SK-N-DZ (cell line): ENCODE measurements at places on chromosomes 16 and 17.
A peak's percentile ranks its signal among the peaks of the same experiment; 100 is the strongest.

DNA sequence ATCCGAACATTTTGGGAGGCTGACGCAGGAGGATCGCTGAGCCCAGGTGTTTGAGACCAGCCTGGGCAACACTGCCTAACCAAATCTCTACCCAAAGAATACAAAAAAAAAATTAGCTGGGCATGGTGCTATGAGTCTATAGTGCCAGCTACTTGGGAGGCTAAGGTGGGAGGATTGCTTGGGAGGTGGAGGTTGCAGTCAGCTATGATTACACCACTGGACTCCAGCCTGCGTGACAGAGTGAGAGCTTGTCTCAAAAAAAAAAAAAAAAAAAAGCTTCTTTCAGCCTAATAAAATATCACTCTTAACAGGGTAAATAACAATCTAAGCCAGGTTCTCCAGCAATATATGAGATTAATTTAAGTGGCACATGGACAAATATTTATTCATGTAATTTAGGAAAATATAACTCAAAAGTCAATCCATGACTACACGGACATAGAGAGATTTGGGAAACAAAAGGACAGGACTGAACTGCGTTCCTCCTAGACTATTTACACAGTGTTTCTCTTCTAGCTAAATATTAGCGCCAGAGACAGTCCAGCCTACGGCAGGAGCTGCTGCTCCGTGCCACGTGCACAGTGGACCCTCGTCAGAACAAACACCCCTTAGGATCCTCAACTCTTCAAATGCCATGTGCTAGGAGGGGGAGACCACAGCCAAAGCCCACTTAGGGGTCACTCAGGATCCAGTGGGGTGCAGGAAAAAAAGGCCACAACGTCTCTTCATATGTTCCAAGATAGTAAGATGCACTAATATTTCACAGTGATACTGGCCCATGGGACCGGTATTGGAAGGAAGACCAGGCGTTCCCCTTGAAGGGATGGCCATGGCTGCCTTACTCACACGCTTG lies 8.7 kb downstream of the USP36 start:
- DNase-seq = no peak

DNA sequence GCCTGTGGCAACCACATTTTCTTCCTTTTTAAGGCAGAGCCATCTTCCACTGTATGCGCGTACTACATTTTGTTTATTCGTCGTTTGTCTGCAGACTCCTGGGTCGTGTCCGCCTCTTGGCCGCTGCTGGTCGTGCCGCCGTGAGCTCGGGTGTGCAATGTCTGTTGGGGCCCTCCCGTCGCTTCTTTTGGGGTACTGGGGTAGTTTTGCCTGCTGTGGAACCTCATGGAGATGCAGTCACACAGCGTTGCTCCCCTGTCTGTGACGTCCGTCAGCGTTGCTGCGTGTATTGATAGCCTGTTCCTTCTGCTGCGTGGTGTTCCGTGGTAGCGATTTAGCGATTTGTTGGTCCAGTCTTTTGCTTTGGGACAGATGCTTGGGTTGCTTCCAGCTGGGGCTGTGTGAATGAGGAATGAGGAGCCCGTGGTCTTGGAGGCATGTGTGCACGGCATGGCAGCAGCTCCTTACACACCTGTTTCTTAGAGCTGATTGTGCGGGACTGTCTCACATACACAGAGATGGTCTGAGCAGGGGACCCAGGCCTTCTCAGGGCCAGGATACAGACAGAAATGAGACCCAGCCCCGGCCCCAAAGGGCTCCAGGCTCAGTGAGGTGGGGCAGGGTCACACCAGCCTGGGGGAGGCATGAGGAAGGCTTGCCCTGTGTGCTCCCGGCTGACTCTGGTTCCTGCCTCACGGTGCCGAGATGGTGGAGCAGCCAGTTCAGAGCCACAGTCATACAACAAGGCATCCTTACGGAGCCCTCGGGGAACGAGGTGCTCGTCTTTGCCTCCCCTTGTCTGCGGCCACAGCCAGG lies 78.4 kb upstream of the GSE1 start:
- no peak for DNase-seq

GRCh38 chr16:31874366-31875111 lies 932 bp downstream of the ZNF267 start:
- DNase-seq = peak; percentile 18

DNA sequence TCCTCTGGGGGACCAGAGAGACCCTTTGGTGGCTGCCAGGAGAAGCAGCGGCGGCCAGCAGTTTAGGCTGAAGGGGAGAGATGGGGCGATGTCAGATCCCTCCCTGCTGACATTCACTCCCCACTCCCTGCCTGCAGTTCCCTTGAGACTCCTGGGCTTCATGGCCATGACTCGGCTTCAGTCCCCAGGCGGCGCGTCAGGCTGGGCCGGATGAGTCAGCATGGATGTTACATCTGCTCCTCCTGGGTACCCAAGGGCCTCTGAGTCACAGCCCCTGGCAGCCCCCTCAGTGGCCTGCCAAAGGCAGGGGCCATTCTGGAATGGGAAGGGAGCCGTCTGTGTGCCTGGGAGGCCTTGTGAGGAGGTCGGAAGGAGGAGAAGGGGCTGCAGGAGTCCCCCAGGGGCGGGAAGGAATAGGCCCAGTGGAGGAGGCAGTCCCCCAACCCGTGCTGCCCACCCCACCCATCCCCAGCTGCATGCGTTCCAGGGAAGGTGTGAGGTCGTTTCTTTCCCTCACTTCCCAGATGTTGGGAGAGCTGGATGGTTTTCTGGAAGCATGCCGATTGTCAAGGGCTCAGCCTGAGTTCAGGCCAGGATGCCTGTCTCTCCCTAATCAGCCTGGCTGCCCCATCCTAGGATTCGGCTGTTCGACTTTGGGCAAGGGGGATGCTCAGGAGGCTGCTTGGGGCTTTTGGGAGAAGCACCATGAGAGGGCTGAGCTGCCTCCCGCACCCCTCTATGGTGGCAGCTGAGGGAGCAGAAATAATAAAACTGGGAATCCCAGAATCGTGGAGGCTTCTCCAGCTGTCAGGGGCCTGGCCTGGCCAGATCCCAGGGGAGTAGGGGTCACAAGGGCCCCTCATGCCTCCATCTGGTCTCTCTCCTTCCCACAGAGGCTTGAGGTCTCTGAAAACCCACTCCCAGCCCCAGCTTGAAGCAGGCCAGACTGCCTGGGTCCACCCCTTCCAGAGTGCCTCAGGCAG lies 9.7 kb downstream of the RHBDL3 start:
- DNase-seq = peak; percentile 83

GRCh38 chr17:37827905-37828650 lies 83.2 kb upstream of the HNF1B start:
- DNase-seq = no peak

DNA sequence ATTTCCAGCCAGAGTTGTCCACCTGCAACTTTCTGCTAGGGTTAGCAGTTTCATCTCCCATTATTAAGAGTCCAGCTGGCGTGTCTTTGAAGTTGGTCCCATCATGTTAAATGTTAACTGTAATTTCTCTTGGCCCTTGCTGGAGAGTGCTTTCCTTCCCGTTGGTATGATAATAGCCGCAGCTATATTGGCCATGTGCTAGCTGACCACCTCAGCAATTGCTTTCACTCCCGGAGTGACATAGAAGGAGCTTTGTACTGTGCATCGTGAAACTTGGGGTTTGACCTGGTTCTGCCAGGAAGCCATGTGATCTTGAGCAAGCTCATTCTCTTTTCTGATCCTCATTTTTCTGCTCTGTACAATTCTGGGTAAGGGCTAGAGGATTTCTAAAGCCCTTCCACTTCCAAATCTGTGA lies 81.0 kb upstream of the TBX2 start:
- DNase-seq = no peak

DNA sequence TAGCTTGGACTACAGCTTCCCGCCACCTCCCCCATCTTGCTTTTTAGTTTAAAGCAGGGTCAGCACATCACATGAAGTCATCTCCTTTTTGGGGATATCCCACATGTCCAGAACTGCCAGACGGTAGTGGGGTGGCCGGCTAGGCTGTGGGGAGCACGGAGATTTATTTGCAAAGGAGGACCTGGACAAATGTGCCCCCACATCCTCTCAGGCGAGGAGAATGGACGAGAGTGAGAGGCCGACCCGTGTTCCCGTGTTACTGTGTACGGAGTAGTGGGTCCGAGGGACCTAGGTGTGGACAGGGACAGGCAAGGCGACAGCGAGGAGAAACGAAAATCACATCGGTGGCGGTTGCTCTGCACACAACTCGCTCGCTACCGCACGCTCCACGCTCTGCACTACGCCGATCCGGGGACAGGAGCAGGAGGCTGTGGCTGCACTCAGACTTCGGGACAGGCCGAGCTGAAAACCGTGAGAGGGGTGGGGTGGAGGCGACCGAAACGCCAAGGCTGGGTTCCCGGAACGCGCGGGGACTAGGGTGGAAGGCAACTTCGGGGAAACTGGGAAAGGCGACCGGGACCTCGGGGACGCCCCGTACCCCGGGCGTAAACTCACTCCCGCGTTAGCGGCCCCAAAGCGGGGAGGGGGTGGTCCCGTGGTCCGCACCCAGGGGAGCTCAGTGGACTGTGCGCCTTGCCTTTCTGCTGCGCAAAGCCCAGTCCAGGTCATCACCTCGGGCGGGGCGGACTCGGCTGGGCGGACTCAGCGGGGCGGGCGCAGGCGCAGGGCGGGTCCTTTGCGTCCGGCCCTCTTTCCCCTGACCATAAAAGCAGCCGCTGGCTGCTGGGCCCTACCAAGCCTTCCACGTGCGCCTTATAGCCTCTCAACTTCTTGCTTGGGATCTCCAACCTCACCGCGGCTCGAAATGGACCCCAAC lies at the start of gene MT1A:
TSS of gene MT1A (plus strand) at position 853 of the 937 bp plus-strand sequence. CDS start at position 926, 73 bp downstream.
- DNase-seq = no peak

- no peak for DNase-seq
Measured at GRCh38 chr17:72501404-72502370, 380.9 kb downstream of the SOX9 start.

DNA sequence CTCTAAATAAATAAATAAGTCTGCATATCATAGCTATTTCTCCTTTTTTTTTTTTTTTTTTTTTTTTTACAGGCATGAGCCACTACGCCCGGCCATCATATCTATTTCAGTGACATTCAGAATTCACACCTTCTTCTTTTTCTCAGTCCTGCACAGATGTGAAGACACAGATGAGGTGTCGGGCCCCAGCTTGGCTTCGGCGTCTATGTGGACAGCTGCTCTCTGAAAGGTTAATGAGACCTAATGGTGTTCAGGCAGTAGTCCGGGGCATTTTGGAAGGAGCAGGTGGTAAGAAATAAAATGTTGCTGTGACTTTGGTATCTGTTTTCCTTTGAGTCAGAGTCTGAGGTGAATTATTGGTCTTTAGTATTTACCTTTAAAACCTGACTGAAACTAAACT lies 23.6 kb downstream of the TANGO6 start:
- DNase-seq = no peak

- no peak for DNase-seq
Measured at GRCh38 chr16:27618606-27619327, 68.8 kb downstream of the KATNIP start.

DNA sequence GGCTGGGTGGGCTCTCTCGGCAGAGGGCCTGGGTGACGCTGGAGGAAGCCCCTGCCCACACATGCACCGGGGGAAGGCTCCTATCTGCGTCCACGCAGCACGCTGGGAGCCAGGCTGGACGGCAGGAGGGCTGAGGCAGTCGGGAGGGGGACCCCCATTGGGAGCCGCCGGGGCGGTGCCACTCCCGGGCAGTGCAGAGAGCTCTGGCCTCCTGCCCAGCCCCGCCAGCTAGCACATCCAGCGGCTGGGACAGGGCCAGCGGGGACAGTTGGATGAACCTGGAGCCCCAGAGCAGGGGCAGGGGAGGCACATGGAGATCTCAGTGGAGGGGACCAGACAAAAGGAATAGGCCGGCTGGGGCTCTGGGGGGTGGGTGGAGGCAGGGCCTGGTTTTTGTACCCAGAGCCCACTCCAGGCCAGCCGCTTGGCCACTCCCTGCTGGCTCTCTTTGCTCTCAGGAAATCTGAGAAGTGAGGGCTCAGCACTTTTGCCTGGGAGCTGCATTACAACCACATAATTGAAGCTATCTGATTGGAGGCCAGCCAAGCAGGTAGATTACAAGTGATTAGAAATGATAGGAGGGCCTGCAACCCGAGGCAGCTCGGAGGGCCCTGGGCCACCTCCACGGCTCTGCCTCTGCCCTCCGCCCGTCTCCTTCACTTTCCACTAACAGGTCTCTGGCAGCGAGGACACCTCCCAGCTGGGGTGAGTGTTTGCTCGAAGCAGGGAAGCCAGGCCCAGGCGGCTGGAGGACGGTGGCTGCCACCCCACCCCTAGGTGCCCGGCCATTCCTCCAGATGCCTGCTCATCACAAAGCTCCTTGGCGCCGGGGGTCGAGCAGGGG lies 40.1 kb downstream of the ENGASE start:
- peak; percentile 94 for DNase-seq

DNA sequence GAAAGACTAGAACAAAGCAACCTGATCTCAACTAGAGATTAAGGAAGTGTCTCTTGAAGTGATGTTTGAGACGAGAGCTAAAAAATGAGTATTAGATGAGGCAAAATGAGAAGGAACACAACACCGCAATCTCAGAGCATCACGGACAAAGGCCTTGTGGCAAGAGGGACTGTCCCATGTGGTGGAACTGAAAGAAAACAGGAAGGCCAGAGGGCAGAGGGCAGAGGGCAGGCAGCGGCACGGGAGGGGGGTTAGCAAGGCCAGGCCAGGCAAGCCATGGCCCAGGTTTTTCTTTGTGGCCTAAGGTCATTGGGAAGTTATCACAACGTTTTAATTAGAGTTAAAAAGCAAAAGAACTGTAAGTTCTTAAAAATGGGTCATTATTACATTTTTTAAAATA lies 22.5 kb downstream of the RPA1 start:
- no peak for DNase-seq
